PC-9 (cell line): ENCODE measurements at places on chromosomes 1 and 21. TPM values are rescaled to one million over a fixed set of nuclear protein-coding genes. Genes with fewer than 3 reads are reported as not detected.
A peak's percentile ranks its signal among the peaks of the same experiment; 100 is the strongest.

DNA sequence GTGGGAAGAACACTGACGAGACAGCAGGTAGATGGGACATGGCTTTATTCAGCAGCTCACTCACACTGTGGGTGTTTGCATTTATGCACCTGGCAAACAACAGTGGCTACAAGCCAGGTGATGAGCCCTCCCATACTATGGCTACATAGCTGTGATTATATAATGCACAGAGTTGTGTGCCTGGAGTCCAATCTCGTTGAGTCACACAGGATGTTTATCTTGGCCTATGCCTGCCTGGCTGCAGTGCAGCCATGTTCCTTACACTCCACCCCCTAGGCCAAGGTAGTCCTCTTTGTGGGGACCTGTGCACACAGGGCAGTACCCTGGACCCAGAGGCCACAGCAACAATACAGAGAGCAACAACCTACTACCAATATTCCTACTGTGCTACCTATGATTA, 1643.8 kb downstream of the MRPL39 start:
- no peak for DNase-seq

GRCh38 chr1:42158189-42158588, 5.0 kb downstream of the GUCA2B start:
- no peak for DNase-seq

DNA sequence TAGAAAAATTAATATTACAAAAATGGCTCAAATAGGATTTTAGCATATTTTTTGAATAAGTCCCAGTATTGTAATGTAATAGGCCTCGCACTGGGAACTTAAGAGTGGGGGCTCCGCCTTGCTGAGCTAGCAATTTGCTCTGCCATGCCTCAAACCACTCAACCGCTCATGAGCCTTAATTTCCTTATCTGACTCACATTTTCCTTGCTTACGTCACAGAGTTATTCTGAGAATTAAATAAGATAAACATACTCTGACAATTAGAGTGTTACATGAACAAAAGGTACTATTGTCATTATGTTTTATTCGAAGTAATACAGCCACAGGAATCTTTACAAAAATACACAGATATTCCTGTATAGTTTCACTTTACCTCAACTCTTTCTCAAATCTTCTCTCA, 108.1 kb downstream of the SLC44A5 start:
- no peak for DNase-seq

DNA sequence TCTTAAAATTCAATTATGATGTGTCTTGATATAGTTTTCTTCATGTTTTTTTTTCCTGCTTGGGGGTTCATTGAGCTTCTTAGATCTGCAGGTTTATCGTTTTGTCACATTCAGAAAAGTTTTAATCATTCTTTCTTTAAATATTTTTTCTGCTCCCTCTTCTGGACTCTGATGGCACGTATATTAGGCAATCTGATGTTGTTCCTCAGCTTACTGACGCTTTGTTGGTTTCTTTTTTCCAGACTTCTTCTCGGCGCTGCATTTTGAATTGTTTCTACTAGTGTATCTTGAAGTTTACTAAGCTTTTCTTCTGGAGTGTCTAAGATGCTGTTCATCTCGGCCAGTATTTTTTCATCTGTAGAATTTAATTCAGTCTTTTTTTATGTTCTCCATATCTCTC, 44.8 kb upstream of the FMOD start:
- DNase-seq: no peak

DNA sequence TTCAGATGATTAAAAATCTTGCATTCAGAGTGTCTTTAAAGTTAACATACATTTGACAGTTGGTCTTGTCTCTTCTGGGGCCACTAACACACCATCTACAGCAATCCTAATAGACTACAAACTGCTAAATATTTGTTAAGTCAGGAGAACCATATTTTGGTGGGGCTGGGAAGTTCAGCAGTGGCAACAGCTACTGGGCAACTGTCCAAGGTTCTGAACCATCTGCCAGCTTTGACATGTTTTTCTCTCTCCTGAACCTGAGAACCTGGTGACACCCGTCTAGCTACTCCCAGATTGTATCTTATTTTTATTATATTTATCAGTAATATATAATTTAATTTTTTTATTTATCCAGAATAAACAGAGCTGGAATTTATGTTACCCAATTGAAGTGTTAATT, 199.0 kb upstream of the DPYD start:
- peak; percentile 5 for DNase-seq

DNA sequence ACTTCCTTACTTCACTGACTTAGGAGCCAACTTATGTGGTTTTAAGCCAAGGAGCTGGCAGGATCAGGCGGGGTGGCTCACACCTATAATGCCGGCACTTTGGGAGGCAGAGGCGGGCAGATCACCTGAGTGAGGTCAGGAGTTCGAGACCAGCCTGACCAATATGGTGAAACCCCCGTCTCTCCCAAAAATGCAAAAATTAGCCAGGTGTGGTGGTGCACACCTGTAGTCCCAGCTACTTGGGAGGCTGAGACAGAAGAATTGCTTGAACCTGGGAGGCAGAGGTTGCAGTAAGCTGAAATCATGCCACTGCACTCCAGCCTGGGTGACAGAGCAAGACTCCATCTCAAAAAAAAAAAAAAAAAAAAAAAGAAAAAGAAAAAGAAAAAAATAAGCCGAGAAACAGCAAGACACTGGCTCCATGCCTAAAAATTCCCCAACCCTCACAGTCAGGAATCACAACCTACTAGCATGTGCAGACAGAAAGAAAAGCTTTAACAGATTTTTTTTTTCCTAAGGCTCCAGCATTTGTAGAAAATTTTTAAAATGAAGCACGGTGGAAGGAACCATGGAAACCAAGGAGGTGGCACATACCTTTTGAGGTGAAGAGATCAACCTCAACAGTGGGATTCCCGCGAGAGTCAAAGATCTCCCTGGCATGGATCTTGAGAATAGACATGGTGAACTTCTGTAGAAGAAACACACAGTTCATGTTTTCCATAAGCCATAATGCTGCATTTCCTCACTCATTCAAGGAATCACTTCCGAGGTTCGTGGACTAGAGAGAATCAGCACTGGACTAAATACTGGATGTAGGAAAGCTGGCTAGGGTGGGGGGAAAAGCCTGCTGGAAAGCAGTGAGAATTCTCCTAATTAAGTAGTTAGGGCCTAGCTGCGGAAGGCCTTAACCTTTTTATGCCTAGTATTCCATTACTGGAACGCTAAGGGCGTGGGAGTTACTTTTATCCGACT, 4.0 kb downstream of the ENO1 start:
- no peak for DNase-seq

- peak; percentile 83 for DNase-seq
Observed at GRCh38 chr1:63674238-63674864, 81.1 kb downstream of the PGM1 start.

Gene PALMD
- 0.68 and 1.2 TPM in 2 replicates for total RNA-seq

Gene OR2W3
- not detected in 2 replicates for total RNA-seq

Gene SLC27A3
- total RNA-seq: 14.4 and 17.1 TPM in 2 replicates

Gene NMNAT2
- 22.5 and 29.2 TPM in 2 replicates for total RNA-seq

- no peak for DNase-seq
Observed at GRCh38 chr1:156075162-156075561, 7.1 kb downstream of the MEX3A start.

DNA sequence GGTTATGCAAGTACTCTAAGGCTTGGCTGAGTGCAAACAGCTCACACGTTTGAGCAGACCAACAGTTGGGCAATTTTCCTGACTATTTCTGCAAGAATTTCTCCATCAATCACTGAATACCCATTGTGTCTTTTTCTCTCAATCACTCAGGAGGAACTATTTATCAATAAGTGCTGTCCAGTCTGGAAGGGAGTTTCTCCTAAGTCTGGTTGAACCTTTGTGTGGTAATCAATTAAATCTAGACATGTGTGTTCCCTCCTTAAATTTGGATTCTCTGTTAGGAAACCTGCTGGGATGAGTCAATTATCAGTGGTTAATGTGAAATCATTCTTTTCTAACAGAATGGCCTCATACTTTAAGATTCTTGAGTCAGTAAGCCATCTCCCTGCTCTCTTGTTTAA, 6.8 kb upstream of the AADACL3 start:
- no peak for DNase-seq

Gene REN
- 0.81 TPM in 1 of 2 replicates, not detected in the other for total RNA-seq

Gene BARHL2
- not detected in 2 replicates for total RNA-seq

Gene SPATA21
- total RNA-seq: not detected in 2 replicates

GRCh38 chr1:31531177-31531999, 44.9 kb upstream of the TINAGL1 start:
- peak; percentile 19 for DNase-seq

Gene HOOK1
- total RNA-seq: 23.7 and 27.9 TPM in 2 replicates

DNA sequence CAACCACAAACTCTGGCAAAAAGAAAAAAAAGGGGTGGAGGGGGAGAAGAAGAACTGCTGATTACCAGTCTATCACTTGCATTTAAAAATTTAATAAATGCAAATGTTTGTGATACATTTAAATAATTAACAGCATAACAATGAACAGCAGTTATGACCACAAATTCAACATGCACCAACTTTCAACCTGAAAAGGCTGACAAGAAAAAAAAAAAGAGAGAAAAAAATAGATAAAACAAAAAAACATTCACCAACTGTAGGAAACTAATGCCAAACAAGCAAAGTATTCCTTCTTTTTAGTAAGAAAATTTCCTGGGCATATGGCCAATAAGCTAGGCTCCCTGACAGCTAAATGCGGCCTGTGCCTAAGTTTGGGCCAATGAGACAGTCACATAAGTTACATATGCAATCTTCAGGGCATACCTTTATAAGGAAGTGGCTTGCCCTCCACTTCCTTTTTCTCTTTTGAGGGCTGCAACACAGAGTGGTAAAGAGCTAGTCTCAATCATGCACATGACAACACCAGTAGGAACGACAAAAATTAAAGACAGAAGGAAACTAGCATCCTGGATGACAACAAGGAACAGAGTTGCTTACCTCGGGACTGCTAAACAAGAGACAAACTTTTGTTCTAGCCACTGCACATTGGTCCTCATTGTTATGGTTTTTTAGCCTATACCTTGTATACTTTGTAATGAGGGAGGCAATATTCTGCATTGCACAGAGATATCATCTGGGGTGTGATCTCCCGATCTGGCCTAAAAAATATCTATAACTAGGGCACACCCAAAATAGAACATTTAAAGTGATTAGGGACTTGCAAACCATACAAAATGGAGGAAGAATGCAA, 24.2 kb upstream of the PHTF1 start:
- no peak for DNase-seq

DNA sequence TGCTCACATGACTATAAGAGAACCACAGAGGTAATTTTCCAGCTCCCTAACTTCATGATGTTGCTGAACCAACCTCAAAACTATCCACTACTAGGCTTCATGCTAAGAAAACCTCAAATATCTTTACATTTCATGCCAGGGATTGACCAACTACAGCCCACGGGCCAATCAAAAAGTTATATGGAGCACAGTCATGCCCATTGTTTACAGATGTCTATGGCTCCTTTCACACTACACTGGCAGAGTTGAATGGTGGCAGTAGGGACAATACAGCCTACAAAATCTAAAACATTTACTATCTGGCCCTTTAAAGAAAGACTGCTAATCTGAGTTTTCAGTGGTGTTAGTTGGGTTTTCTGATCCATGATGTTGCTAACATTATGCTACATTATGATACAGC, 154.8 kb downstream of the TM2D1 start:
- no peak for DNase-seq

Gene RASAL2
- 47.8 and 54.1 TPM in 2 replicates for total RNA-seq

DNA sequence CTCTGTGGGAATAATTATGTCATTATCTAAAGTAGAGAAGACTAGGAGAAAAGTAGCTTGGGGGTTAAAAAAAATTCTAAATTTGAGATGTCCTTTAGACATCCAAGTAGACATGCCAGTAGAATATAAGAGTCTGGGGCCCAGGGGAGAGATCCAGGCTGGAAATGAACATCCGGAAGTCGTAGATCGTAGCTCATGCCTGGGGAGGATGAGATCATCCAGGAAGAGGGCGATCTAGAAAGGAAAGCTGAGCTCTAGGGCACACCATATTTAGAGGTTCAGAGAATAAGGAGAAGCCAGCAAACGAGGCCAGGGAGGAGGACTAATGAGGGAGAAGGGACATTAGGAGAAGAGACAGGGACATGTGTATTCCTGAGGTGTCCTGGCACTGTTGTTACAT, 12.2 kb downstream of the NGF start:
- DNase-seq: no peak

Gene MFN2
- total RNA-seq: 54.2 and 72.6 TPM in 2 replicates

Gene CTBS
- 17.5 and 20.2 TPM in 2 replicates for total RNA-seq

GRCh38 chr1:154548028-154548427, 10.4 kb downstream of the UBE2Q1 start:
- no peak for DNase-seq

Gene APP
- total RNA-seq: 224 and 269 TPM in 2 replicates

- no peak for DNase-seq
Observed at GRCh38 chr1:13687151-13687715, 12.8 kb upstream of the PRDM2 start.

Gene FAM78B
- total RNA-seq: not detected in 2 replicates

- no peak for DNase-seq
Observed at GRCh38 chr1:31487143-31487542, 74.1 kb downstream of the SERINC2 start.

DNA sequence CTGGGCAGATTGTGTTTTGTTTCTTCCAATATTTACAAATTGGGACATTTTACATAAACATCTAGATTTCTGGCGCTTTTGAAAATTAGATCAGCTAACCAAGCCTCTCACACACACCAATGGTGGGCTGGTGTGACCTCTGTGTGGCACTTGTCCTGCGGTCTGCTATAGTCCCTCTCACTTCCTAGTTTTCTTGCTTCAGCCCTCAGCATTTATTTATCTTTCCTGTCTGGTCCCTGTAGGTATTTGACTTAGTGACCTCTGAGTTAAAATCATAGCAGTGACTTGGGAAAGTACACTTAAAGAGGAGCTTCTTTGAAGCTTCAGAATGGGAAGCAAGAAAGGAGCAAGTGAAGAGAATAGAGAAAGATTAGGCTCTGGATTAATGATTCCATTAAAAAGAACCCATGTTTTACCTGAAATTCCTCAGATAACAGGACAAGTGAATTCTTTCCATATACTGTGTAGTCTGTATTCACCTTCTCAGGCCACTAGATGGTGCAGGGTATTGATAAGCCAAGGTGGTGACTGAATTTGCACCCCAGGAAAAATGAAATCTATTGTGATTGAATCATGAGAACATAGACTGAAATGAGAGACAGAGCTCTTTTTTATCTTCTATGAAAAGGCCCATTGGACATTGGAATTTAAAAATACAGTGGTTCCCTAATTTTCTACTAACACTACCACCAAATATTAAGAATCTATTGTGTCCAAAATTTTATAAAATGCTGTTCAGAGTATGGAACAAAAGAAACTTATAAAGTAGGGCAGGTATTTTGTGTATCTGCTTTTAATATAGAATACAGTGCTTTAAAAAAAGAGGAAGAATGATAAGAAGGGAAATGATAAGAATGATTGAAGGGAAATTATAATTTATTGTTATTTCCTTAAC, 7.1 kb upstream of the DIPK1A start:
- DNase-seq: peak; percentile 44

Gene MYOC
- not detected in 2 replicates for total RNA-seq

Gene IFI16
- 18.5 and 31.3 TPM in 2 replicates for total RNA-seq

DNA sequence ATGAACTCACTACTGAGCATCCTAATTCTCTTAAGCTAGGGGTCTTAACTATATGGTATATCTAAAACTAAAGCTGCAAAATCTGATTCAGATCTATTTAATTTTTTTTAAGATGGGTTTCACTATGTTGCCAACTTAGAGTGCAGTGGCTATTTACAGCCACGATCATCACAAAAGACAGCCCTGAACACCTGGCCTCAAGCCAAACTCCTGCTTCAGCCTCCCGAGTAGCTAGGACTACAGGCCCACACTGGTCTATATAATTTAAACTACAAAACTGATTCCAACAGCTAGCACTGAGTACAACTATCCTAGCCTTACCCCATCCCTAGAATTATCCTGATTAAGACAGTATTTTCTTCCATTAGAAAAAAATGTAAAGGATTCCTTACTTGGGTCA, 37.1 kb downstream of the EIF4G3 start:
- no peak for DNase-seq
